Stimulated activated CD4-positive, alpha-beta T cell treated with anti-CD3 and anti-CD28 coated beads, TNF-alpha, amount 100 ng/mL, for 1 hour (primary cell): ENCODE measurements at places on chromosomes 12 and 14.

GRCh38 chr14:33342299-33342974 lies 403.8 kb downstream of the NPAS3 start:
- no peak for DNase-seq

DNA sequence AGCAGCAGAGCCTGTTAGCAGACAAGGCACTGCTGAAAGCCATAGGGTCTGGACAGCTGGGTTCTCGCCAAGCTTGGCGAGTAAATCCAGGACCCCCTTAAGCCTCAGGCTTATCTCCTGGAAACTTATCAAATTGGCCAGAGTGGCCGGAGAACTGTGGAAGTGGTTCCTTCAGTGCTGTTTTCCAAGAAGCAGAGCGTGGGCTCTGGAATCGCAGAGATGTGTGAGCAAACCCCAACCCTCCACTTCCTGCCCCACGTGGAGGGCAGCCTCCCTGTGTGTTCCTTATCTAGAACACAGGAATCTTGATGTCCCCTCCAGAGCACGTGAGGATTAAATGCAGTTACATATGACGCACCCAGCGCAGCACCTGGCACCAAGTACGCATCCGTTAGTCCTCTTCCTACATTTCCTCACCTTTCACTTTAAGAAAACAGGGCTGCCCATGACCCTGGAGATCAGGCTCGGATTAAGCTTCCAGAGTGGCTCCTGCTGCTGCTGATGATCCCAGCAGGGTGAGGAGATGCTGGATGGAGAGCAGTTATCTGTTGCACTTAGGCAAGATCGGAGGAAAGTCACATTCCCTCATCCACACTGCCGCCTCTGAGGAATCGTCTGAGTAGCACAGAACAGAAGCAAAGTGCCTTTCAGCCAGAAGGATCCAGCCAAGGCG lies 35.0 kb downstream of the MMAB start:
- no peak for DNase-seq

DNA sequence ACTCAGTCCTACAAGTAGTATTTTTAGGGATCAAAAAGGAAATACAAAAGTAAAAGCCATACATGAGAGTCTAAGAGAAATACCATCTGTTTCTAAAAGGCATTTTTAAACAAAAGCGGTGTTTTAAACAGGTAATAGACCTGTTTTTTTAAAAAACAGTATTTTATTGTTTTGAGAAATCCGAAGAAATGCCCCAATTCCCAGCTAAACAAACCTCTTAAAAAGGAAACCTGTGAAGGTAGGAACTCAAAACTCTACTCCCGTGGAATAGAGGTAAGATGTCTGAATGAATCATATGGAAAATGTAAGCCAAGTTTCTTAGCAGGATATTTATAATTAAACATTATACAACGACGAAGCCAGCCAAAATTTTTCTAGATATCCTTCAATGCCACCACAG lies 2.0 kb downstream of the PPP1R13B start:
- DNase-seq = no peak

DNA sequence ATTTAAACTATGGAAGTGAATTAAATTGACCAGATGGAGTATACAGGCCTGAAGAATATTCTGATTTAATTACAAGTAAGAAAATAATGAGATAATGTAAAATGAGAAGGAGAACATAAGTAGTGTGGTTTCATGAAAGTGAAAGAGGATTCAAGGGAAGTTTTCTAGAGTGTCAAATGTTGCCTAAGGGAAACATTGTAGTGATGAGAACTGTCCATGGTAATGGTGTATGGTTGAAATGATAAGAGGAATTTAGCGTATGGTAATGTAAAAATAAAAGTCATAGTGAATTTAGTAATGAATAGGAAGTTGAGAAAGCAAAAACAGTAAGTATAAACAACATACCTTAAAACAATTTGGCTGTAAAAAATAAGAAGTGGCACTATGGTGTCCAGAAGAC lies 1954.6 kb upstream of the FLRT2 start:
- no peak for DNase-seq

- DNase-seq = no peak
These were observed 36.9 kb upstream of the PRKAB1 start for GRCh38 chr12:119630962-119631550.

DNA sequence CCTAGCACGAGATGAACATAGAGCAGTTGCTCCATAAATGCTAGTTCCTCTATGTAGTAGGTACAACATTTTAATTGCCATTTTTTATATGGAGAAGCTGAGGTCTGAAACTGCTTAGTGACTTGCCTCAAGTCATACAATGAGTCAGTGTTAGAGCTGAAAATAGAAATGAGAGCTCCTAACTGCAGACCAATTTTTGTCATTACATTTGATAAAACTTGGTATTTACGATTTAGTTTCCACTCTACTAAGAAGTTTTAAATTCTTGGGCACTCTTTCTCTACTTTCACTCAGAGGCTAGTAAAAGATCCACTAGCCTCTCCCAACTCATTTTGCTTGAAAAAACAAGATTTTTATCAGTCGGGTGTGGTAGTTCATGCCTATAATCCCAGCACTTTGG lies 8.1 kb upstream of the TMED10 start:
- no peak for DNase-seq

- DNase-seq = no peak
These were observed 35.2 kb downstream of the CDC42BPB start for GRCh38 chr14:103022002-103022684.

DNA sequence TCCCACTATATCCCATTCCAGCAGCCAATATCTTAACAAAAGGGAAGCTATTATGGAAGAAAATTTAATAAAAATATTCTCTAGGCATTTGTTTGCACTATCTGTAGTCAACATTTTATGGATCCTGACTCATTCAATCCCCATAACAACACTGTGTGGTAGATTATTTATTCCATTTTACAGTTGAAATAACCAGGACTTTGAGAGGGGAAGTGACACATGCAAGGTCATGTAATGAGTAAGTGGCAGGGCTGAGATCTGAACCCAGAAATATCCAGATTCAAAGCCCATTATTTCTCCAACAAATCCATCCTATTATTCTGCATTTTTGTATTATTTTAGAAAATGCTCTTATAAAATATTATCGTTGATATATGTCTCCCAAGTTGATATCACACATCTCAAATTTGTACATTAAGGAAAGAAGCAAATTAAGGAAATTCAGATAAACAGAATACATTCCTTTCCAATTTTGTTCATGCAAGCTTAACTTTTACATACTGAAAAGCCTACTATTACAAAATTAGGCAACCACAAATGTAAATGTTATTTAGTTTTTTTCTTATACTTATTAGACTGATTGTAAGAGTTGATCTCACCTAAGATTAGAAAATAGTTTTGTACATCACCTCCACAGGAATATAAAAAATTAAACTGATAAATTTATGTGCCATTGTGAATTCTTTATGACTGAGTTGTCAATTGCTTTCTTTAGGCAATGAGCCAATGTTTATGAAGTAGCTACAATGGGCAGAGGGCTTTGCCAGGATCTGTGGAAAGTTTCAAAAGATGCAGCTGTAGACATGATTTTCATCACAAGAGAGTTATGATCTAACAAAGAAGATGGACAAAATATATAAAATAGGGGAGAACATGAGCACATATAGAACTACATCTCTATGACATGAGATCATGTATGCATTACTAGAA lies 55.1 kb upstream of the E2F7 start:
- no peak for DNase-seq

- no peak for DNase-seq
These were observed 133.1 kb downstream of the TMEM30B start for GRCh38 chr14:61147831-61148549.

DNA sequence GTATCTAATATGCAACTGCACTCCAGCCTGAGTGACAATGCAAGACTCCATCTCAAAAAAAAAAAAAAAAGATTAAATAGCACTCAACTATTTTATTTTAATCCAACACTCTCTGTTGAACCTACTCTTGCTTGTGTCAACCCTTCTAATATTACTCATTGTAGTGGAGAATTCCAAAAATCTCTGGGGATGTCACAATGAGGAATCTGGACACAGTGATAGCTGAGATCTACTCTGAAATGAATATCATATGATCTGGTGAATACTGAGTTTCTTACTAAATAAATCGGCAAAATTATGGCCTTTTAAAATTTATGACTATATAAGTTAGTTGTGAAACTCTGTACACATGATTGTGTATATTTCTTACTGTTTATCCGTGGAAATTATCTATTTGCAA lies 418.2 kb downstream of the BCAT1 start:
- DNase-seq = no peak

- no peak for DNase-seq
These were observed 98.4 kb downstream of the EFCAB11 start for GRCh38 chr14:89855961-89856656.

DNA sequence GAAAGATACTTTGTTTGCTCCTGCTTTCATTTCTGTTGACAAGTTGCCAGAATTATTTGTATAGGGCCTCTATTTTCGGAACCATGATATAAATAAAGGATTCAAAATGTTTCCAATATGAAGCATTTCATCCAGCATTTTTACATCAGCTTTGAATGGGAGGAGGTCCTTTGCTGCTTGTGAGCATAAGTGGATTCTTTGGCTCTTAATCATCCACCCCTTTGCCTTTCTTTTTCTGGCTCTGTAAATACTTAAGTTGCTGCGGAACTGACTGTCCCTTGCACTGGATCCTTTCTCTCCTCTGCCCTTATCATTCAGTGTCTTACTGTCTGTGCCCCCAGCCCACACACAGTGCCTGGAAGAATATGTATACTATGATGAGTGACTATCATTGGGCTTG lies 357.3 kb upstream of the RGS6 start:
- no peak for DNase-seq

- no peak for DNase-seq
These were observed 718 bp downstream of the PACS2 start for GRCh38 chr14:105315211-105315721.

DNA sequence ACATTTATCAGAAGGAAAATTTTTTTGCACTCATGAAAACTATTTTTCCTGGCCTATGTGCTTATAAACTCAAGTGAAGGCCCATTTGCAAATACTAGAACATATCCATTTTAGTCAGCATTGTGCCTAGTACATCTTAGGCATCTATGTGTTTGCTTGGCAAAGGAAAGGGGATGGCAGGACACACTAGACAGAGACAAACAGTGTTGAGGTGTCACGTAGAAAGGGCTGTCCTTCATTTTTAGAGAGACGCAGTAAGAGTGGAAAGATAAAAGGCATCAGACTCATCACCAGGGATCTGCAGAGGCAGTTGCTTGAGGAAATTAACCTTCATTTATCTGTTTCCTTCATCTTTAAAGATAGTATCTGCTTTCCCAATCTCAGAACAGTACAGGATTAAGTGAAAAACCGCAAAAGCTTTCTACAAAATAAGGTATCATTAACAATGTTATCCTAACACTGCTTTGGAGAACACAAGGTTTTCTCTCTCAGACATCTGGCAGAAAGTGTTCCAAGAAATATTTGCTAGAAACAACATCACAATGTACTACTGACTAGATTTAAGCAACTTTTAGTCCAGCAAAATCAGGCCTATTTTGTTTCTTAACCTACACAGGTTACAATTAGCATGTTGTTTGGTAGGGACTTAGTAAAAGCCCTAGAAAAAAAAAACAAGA lies 2.0 kb downstream of the YBX3 start:
- no peak for DNase-seq

DNA sequence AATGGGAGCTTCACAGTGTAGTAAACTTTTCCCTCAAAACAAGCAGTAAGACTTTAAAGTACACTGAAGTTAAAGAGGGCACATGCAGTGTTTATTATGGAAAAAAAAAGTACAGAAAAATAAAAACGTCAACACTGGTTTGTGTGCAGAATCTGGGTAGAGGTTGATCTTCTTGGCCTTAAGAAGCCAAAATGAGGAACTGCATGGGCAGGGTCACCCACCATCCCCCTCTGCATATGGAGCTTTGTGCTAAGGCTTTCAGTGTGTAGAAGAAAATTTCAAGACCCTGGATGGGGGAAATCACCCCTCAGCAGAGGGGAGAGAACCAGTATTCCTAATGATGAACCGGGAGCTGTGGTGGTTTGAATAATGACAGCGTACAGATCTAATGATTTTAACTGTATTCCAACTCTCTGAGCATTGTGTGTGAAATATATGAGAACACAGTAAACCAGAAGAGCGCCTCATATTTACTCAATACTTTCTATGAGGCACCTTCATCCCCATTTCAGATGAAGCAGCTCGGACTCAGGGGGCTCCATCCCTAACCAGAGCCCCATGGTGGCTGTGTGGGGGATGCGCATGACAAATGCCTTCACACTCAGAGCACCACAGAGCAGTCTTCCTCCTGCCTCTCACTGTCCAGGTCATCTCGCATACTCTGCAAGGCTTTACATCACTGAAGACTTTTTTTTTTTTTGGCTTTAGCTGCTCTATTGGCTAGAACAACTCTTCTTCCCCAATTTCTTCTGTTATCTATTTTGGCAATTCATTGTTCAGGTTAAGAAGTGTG lies 33.4 kb downstream of the ACADS start:
- DNase-seq = no peak

DNA sequence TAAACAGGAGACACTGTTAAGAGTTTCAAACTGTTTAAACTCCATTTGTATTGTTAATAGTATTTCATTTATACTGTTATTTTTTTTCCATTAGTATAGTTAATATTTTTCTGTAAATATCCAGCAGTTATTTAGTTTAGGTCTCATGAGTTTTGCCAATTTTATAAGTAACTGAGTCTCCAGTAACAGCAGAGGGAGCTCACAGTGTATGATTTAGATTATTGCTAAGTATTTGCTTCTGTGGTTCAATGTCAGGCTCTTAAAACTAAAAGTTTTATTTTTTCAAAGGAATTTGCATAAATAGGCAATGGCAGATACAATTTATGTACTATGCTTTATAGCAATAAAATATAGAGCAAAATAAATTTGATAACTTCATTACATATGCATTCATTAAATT lies 209.7 kb downstream of the ATXN7L3B start:
- DNase-seq = no peak

DNA sequence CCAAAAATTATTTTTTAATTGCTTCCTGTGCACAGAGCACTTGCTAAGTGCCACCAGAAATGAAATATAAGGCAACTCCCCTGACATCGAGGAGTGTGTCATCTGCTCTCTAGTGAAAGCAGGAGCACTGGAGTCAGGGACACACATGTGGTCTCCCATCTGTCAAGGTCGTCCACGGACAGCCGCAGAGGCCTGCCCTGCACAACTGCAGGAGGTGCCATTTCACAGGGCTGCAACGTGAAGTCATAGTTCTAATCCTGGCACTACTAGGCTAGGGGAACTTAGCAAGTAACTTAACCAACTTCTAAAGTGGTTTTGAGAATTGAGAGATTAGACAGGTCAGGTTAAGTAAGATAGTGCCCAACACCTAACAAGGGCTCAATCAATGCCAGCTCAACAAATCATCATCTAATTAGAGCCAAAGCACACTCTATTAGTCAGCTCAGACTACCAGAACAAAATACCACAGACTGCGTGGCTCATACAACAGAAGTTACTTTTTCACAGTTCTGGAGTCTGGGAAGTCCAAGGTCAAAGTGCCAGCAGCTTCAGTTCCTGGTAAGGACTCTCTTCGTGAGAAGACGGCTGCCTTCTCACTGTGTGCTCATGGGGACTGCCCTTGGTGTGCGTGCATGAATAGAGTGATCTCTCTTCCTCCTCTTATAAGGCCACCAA lies 30.7 kb downstream of the FOXN3 start:
- DNase-seq = no peak

GRCh38 chr12:6386491-6386890 lies 2.5 kb downstream of the LTBR start:
- no peak for DNase-seq

GRCh38 chr14:24353559-24354481 lies 14.0 kb upstream of the RIPK3 start:
- no peak for DNase-seq
